DND-41 (cell line): ENCODE measurements at places on chromosomes 6 and 20.

DNA sequence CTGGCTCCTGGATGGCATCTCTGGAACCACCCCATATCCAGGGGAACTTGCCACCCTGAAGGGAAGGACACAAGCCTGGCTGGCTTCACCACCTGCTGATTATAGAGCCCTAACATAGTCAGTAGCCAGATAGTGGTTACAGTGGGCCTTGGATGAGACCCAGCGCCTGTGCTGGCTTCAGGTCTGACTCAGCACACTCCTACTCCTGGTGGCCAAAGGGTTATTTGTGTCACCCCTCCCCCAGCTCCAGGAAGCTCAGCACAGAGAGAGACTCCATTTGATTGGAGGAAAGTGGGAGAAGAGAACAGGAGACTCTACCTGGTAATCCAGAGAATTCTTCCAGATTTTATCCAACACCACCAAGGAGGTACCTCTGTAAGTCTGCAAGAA is 12.8 kb downstream of the SNX14 start:
- DNase-seq = no peak

DNA sequence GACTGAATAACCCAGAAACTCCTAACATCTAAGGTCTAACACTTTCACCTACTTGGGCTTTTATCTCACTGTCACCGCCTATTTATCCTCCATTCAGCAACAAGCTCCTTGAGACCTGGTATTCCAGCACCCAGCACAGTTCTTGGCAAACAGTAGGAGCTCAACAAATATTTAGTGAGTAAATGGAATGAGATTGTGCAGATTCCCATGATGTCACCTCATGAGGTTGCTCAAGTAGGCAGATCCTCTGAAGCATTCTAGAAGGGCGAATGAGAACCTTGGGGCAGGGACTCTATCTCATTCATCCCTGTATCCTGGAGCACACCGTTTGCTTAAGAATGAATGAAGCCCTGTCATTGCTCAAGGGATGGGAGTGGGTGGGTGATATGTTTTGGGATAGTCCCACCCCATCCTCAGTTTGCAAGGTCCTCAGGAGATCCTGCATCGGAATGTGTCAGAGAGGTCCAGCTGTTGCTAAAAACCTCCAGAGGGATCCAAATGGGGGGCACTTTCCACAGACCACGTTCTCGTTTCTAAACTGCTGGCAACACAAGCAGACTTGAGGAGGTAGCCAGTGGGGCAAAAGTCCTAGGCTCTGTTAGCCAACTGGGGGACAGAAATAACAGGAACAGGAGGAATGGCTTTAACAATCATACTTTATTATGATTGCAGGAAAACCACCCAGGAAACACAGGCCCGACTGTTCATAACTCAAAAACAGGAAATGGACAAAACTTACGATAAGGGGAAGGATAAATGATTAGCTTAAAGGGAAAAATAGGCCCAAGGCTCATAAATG is 42.0 kb downstream of the EDN1 start:
- DNase-seq = no peak

DNA sequence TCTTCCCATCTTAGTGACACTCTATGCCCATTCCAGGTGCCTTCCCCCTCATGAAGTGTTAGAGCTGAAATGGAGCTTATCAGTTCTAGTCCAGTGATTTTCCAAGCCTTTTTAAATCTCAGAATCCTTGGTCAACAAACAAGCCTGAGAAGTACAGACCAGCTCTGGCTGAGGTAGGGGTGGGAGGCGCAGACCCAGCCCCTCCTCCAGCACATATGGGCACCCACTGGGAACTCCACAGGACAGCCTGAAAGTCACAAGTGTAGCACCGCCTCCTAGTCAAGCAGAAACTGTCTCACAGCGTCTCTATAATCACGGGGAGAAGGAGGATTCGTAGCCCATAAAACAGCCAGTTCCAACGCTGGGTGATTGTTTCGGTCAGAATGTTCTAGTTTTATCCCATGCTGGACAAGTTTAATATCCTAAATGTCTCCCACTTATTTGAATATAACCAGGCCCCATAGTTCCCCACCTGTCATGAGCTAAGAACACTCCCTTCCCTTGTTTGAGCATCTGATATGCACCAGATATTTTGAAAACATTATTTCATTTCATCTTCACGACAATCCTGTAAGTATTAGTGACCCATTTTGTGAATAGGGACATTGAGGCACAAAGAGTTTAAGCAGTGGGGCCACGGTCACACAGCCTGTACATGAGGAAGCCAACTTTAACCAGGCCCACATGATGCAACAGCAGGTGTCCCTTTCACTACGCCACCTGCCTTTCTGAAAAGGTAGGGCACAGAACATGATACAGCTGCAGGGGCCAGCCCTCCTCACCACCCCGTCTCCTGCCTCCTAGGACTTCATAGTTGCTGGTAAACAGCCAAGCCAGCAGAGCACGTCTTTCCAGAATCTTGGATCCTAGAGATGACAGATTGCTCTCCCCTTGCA is 40.1 kb downstream of the TRAF3IP2 start:
- DNase-seq = peak; percentile 84

DNA sequence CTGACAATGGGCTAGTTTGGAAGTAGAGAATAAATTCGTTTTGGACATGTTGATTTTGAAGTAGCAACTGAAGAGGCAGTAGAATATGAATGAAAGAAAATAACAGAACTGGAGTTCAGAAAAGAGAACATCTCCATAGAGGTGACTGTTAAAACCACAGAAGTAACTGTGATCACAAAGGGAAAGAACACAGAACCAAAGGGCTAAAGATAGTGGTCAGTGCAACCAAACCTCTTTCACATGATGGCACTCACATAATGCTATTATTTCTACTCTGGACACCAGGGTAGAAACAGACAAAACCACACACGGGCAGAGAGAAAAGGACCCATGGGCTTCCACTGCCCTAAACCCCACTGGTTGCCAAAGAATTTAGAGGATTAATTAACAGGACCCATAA is 58.5 kb downstream of the CDK19 start:
- DNase-seq = no peak

DNA sequence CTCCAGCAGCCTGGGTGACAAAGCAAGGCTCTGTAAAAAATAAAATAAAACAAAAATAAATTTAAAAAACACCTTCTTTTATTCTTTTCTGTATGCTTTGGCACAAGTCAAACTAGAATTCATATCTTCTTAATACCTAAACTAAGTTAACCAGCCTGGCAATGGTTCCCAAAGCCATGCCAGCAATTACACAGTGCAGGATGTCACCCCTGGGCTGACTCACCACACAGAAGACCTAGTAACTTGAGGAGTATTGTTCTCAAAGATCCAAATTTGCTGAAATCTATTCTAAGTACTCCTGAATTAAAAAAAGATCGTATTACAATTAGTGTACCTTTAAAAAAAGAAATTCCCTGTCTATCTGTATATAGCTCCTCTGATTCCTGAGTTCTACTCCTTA is 162.7 kb upstream of the SGK1 start:
- no peak for DNase-seq

- DNase-seq = no peak
These were observed 96.1 kb upstream of the TBX18 start for GRCh38 chr6:84860509-84860908.

- no peak for DNase-seq
These were observed 452.1 kb upstream of the PLCB4 start for GRCh38 chr20:8616792-8617191.

GRCh38 chr20:51391926-51392325 is 150.6 kb downstream of the NFATC2 start:
- no peak for DNase-seq

DNA sequence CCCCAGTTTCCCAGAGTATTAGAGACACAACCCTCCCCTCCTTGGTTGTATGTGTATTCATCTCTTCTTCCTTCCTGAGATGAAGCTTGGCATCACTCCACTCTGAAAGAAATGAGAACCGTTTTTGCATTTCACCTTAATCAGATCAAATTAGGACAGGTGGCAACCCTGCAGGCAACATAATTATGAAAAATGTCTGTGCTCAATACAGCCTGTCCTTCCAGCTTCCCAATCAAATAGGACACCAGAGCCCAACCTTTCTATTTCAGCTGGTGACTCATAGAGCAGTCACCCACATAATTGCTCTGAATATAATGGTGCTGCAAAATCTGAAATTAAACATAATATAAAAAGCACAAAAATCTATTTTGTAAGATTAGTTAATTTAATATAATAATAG is 310.2 kb upstream of the AGPAT4 start:
- DNase-seq = no peak

- DNase-seq = no peak
These were observed 26.9 kb downstream of the BFSP1 start for GRCh38 chr20:17504066-17504897.

GRCh38 chr6:27882624-27883023 is 29.6 kb downstream of the OR2B2 start:
- no peak for DNase-seq

DNA sequence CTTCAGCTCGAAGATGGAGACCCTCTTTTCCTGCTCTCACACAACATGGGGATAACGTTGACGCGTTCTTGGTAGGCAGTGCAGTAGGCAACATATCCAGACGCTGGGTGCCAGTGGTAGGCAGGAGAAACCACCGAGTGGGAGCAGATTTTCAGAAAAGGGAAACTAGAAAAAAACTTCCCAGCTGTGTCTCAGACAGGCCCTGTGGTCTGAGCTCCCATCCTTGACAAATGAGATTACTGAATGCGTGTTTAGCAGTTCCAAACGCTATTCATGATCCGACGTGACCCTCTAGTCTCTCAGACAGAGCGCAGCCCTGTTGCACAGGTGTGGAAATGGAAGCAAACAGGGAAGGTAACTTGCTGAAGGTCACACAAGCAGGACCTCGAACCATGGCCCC is 83.9 kb upstream of the DUSP22 start:
- DNase-seq = no peak

DNA sequence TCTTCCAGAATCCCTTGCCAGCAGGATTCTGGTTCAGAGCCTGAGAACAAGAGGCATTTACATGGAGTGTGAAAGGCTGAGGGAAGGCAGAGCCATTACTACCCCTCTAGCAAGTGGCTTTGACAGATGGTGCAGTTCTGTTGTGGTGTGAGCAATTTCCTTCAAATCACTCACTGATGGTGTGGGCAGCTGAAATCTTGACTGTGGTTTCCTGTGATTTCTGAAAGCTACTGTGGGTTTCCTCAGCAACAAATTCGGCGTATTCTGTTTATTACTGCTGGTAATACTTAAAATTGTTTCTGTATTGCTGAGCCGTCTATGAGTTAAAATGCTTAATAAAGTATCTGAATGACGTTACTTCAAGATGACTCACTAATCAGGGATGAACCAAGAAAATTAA is 181.5 kb upstream of the TCF21 start:
- DNase-seq = peak; percentile 25

GRCh38 chr20:45055056-45055455 is 45.9 kb downstream of the KCNS1 start:
- DNase-seq = no peak

- no peak for DNase-seq
These were observed 32.2 kb upstream of the CHD6 start for GRCh38 chr20:41650231-41650948.

GRCh38 chr20:24838546-24839535 is 110.2 kb upstream of the CST7 start:
- DNase-seq = no peak

- no peak for DNase-seq
These were observed 140.1 kb upstream of the BTBD3 start for GRCh38 chr20:11777387-11778205.

GRCh38 chr6:157615951-157616350 is 207.1 kb upstream of the SNX9 start:
- DNase-seq = no peak

- no peak for DNase-seq
These were observed 36.8 kb downstream of the GRM1 start for GRCh38 chr6:146065690-146066089.

DNA sequence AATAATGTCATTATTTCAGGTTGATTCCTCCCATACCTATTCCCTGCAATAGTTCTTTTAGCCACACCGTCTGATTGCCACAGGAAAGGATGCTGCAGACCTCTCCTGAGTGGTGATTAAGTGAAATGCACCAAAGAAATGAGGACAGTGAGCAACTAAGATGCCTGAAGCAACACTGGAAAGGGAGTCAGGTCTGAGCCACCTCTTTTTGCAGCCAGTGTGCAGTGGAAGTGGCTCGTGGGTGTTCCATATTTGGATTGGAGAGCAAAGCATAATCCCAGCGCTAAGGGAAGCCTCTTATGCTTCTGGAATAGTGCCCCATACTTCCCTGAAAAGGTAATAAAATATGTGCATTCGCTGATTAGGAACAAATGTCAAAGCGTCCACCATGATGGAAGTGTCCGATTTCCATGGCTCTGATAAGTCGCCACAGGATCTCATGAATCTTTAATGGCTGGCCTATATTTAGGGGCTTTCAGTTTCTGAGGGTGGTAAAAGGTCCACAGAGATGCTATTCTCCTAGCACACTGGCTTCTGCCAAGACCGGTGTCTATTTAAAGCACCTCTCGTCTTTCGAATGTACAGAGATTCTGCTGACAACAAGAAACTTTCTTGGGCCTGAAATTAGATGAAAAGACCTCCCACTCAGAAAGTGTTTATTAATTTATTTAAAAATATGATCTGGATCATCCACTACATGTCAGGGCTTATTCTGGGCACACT is 253.9 kb downstream of the SLC24A3 start:
- no peak for DNase-seq

GRCh38 chr6:137307163-137307854 is 88.1 kb upstream of the IFNGR1 start:
- DNase-seq = no peak

GRCh38 chr6:154350293-154350692 is 6.3 kb downstream of the IPCEF1 start:
- no peak for DNase-seq

DNA sequence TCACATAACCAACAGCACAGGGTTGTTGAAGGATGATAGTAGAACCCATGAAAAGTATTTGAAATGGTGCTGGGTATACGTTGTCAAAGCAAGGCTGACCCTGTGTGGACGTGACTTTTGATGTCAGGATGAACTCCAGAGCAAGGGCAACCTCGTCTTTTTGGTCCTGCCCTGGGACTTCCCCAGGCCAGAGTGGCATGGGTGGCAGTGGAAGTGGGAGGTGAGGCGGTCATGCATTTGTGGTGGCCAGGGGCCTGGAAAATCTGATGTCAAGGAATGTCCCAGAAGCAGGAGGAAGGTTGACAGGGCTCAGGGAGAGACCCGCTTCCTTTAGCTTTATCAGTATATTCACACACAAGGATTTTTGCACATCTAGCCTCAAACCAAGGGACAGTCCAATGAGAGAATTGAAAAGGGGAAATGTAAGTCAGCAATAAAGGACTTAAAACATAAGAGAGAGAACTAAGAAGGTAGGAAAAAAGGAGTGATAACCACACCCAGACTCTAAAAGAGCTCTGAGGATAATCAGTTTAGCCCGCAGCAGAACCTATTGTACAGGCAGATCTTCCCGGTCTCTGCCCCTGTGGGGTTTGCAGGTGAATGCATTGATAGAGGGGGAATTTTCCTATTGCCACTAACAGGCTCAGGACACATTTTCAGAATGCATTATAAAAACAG is 98.8 kb upstream of the HDGFL1 start:
- no peak for DNase-seq

DNA sequence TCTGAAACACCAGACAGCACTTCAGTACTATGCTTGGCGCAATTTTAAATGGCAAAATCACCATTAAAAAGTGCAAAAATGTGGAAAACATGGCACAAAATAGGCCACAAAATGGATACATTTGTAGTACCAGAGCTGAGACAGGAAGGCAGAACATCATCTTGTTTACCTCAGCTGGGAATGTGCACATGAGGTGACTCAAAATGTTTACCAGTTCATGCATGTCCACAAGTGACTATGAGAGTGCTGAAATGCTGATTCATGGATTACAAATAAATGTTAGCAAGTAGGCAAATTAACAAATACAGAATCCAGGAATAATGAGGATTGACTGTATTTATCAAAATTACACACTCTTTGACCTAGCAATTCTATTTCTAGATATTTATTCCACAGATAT is 201.6 kb downstream of the ISM1 start:
- no peak for DNase-seq

- no peak for DNase-seq
These were observed 23.6 kb upstream of the RIPOR2 start for GRCh38 chr6:24959319-24959718.
